Right lung (tissue), 10 donors: ENCODE measurements at places on chromosomes 2 and 18. TPM values are rescaled to one million over a fixed set of nuclear protein-coding genes. Genes with fewer than 3 reads are reported as not detected.

Gene CBLN2
- 5.6 TPM for polyA plus RNA-seq

DNA sequence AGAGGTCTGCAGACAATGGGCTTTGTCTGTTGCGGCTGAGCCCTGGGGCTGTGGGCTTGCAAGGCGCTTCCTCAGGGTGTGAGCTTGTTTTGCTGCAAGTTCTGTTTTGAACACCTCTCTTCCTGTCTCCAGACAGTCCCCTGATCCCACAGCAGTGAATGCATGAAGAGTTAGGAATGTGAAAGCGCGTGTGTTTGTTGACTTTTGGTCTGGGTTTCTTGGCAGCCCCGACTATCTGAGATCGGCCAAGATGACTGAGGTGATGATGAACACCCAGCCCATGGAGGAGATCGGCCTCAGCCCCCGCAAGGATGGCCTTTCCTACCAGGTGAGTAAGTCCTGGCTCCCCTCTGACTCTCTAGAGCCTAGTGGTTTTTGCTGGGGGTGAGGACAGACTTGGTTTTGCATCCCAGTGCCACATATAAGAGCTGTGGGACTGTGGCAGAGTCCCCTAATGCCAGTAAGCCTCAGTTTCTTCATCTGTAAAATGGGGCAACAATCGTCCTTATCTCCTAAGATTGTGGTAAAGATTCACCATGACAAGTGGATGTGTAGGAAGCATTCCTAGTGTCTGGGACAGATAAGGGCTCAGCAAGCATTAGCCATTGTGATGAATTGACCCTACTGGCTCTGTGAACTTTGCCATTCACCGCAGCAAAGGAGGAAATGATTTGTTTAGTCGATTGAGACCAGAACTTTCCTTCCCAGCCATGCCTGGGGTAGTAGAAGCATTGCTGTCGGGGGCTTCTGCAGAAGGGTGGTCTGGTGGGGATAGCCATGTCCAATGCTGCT lies 3.0 kb downstream of the LBH start:
- DNase-seq, result no peak

DNA sequence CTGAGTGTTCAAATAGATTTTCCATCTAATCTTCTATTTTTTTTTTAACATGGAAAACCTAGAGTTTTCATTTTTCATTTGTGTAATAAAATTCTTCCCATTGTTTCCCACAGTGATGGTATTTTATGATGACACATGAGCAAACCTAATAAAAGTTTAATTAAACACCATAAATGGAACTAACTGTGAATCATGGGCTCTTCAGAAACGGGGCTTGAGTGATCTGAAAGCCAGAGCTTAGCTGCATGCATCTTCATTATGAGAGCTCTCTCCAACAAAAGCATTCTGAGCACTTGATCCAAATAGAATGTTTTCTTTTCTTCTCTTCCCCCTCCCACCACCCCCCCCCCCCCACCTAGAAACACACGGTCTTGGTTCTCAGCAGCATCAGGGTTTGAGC lies 82.1 kb upstream of the REV1 start:
- DNase-seq, result no peak

DNA sequence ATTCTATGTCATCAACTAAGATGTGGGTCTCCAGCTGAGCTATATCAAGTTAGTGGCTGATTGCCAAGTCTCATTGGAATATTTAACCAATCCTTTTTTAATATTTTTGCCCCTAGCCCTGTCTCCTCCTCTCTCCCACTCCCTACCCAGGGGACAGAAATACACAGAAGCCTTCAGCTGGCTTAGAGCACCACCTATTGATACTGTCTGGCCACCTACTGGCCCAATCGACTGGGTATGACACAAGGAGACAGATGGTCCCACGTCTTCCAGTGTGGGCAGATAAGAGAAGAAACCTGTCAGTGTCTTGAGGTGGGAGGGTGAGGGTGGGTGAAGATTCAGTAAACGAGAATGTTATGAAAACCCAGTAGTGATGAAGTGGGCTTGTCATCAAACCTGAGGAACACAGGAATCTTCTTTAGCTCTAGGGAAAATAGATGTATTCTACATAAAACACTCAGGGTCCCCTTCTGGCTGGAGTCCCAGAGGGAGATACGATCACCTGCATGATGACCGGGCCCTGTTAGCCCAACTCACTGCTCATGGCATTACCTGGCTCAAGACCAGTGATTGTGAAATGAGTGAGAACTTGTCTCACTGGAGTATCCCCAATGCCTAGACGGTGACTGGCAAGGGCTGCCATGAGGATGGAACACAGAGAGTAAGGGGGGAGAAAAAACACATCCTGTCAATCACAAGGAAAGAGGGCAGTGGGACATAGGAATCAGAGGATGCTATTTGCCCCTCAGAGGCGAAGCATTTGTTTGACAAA lies 26.7 kb downstream of the POLR1A start:
- DNase-seq, result peak; percentile 24

GRCh38 chr2:209002054-209002453 lies 421.8 kb upstream of the MAP2 start:
- DNase-seq, result no peak
